ENCODE measurements at places on chromosomes 3 and 15. TPM values are rescaled to one million over a fixed set of nuclear protein-coding genes. Genes with fewer than 3 reads are reported as not detected.

GRCh38 chr3:15585111-15585845 is 16.1 kb downstream of the HACL1 start:
- H3K27me3 ChIP-seq: no peaks in the 10 kb centered on the region
- H3K27ac ChIP-seq: no peak overlapping the region
- peaks cover 27% of the 10 kb centered on the region for H3K36me3 ChIP-seq
- no peak for DNase-seq

- no peaks in the 10 kb centered on the region for H3K4me1 ChIP-seq
- no peak for DNase-seq
- H3K27me3 ChIP-seq: no peaks in the 10 kb centered on the region
- H3K36me3 ChIP-seq: no peaks in the 10 kb centered on the region
- H3K27ac ChIP-seq: no peak overlapping the region
Measured at GRCh38 chr3:107085261-107085660, 292.0 kb upstream of the CCDC54 start.

DNA sequence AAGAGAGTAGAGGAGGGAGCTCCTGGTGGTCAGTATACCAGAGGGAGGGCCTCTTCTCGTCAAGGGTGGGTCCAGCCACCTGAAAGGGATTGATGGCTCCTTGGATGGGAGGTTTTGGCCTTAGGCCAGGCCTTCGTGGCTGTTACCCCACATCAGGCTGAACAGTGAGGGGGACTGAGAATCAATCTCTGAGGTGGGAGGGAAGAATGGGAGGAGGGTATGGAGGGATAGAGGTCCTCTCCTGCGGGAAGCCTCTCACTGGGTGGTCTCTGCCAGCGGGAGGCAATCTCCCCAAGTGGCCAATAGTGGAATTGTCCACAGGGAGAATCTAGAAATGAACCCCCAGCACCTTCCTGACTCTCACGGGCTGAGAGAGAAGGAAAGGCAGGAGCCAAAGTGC is 53.5 kb downstream of the BSN start:
- H3K36me3 ChIP-seq: no peaks in the 10 kb centered on the region
- no peak for DNase-seq
- H3K4me3 ChIP-seq: no peak overlapping the region
- H3K4me1 ChIP-seq: no peaks in the 10 kb centered on the region
- no peak overlapping the region for H3K27ac ChIP-seq

THOC7 gene
- polyA plus RNA-seq: 77.0 TPM

KLHL18 gene
- 14.6 TPM for polyA plus RNA-seq

UQCC5 gene
- 19.5 TPM for polyA plus RNA-seq

Measured in small intestine (tissue), 16 donors.